ENCODE measurements at places on chromosomes 5 and 9. TPM values are rescaled to one million over a fixed set of nuclear protein-coding genes. Genes with fewer than 3 reads are reported as not detected.

DNA sequence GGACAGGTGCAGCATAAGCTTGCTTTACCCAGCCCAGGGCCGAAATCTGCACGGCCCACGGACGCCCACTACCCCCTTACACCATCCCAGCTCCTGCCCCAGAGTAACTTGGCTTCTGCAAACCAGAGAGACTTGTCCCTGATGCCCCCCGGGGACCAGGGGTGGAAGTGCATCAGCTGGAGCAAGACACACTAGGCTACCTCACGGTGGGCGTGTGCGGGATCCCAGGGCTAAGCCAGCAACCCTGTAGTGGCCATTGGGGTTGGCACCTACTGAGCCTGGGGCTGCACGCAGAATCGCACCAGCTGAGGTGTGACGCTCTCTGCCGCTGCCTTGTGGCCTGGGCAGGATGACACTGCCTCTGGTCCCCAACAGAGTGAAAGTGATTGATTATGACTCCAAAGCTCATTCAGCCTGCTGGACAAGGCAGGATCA is 6.1 kb upstream of the ZNF79 start:
- peak; percentile 36 for DNase-seq

GRCh38 chr5:12704955-12705354 is 800.7 kb upstream of the CTNND2 start:
- DNase-seq: no peak

GRCh38 chr5:36698031-36698430 is 91.6 kb downstream of the SLC1A3 start:
- no peak for DNase-seq

TMEM8B gene
- total RNA-seq: 3.6 TPM

Data from MG63 (cell line).